ENCODE measurements at places on chromosomes 5 and 9. TPM values are rescaled to one million over a fixed set of nuclear protein-coding genes. Genes with fewer than 3 reads are reported as not detected.

Gene CDH12
- total RNA-seq, result not detected

DNA sequence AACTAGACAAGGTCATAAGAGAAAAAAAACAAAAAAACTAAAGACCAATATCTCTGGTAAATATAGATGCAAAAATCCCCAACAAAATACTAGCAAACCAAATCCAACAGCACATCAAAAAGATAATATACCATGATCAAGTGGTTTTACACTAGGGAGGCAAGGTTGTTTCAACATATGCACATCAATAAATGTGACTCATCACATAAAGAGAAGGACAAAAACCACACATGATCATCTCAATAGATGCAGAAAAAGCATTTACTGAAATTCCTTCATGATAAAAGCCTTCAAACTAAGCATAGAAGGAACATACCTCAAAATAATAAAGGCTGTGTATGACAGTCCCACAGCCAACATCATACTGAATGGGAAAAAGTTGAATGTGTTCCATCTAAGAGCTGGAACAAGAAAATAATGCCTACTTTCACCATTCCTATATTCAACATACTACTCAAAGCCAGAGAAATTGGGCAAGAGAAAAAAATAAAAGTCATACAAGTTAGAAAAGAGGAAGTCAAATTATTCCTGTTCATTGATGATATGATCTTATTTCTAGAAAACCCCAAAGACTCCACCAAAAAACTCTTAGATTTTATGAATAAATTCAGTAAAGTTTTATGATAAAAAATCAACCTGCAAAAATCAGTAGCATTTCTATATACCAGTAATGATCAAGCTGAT, 72.2 kb upstream of the FAM169A start:
- no peak for DNase-seq

Gene TAF11L11
- not detected for total RNA-seq

DNA sequence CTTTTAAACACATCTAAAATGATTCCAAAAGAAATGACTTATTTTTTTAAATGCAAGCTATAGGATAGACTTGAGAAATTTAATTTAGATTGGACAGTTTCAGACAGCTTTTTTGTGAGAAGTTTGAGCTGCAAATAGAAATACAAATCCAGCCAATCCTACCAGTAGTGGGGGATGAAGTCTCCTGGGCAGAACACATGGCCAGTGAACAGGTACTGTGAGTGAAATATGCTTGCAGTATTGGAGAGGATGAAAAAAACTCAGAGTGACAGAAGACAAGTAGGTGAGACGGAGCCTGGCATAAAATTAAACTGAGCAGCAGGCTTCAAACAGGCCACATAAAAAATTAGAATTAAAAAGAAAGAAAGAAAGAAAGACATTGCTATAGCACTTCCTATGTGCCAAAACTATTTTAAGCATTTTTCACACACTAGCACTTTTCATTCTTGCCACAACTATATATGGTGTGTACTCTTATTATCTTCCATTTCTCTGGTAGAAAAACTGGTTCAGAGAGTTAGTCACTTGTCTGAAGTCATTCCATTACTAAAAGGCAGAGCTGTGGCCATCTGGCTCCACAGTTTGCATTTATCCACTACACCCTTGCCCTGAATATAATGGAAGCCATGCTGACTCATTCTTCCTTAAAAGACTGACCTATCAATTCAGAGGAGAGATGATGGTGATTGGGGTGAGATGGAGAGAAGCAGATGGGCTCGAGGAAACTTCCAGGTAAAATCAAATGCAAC, 310.2 kb upstream of the CTNND2 start:
- DNase-seq, result no peak

Gene RIMOC1
- total RNA-seq, result 14.7 TPM

Gene TPRN
- total RNA-seq, result 21.7 TPM

- DNase-seq, result peak; percentile 85
Measured at GRCh38 chr5:170552621-170553115, 48.8 kb downstream of the KCNIP1 start.

DNA sequence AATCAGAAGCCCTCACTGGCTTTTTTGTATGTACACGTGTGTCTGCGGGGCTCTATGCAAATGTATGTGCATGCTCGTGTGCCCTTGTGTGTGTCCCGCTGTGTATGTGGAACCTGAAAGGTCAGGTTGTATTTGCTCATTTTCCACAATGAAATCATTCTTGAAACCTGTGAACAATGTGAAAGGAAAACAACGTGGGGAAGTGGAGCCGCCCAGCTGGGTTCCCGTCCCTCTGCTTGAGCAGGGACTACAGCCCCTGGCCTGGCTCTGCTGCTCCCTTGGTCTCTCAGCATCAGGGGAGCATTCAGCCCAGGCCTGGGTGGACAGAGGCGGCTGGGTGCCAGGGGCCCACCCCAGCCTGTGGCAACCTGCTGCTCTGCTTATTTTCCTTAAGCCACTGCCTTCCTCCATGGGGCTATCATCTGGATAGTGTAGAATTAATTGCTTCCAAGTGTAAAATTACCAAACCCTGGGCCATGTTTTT, 3.0 kb downstream of the ECSCR start:
- DNase-seq, result peak; percentile 49

Gene SLC4A9
- total RNA-seq, result not detected

GRCh38 chr9:100098046-100098886, 534 bp downstream of the ERP44 start:
- peak; percentile 54 for DNase-seq

Gene SLC1A1
- total RNA-seq, result 2.1 TPM

- no peak for DNase-seq
Measured at GRCh38 chr9:119675951-119676350, 306.7 kb upstream of the BRINP1 start.

Gene CNTLN
- 4.2 TPM for total RNA-seq

- DNase-seq, result no peak
Measured at GRCh38 chr5:73387601-73388305, 60.8 kb downstream of the FOXD1 start.

All from left ventricle myocardium superior (tissue), 1 donor.